ENCODE measurements at places on chromosomes 5 and 9.

- no peak for DNase-seq
Observed at GRCh38 chr5:64653766-64654560, 36.3 kb upstream of the SHISAL2B start.

- no peak for DNase-seq
Observed at GRCh38 chr5:79636981-79637733, 24.9 kb downstream of the TENT2 start.

DNA sequence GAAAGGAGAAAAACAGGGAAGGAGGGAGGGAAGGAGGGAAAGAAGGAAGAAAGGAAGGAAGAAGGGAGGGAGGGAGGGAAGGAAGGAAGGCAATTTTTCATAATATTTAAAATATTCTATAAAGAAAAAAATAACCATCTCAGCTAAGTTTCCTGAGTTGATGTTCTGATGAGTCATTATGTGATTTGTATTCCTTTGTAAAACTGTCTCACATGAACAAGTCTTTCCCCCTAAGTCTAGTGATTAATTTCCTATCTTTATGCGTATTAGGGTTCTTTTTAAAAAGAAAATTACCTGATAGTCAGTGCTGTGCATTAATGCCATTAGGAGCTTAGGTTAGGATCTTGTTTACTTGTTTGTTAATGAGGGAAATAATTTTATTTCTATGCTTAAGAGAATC, 94.1 kb downstream of the RASEF start:
- no peak for DNase-seq

- DNase-seq: no peak
Observed at GRCh38 chr5:138960145-138960692, 85.1 kb upstream of the LRRTM2 start.

GRCh38 chr5:76029739-76030138, 53.4 kb upstream of the SV2C start:
- no peak for DNase-seq

All from kidney epithelial cell (primary cell).